ENCODE measurements at places on chromosomes 1 and 21. TPM values are rescaled to one million over a fixed set of nuclear protein-coding genes. Genes with fewer than 3 reads are reported as not detected.
A peak's percentile ranks its signal among the peaks of the same experiment; 100 is the strongest.

FCRL6 gene
- not detected for total RNA-seq

GRCh38 chr21:14403681-14404318, 20.9 kb upstream of the HSPA13 start:
- H3K36me3 ChIP-seq = no peaks in the 10 kb centered on the region
- no peak overlapping the region for H3K4me3 ChIP-seq
- no peaks in the 10 kb centered on the region for H3K27me3 ChIP-seq
- no peak for DNase-seq

DNA sequence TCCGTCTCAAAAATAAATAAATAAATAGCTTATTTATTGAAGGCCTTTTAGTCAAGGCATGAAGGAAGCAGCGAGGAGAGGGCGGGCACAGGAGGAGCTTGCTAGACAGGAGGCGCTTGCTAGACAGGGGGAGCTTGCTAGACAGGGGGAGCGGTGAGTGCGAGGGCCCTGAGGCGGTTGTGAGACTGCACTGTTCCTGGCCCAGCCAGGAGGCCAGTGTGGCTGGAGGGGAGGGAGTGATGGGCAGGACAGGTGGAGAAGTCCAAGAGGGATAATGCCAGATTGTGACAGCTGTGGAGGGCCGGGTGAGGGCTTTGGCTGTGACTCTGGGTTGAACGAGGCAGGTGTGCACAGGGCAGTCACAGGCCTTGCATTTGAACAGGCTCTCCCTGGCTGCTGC, 18.2 kb downstream of the KIF17 start:
- peaks cover 9% of the 10 kb centered on the region for H3K27me3 ChIP-seq
- no peaks in the 10 kb centered on the region for H3K36me3 ChIP-seq
- H3K4me3 ChIP-seq = no peak overlapping the region
- peaks cover 1% of the 10 kb centered on the region for H3K4me1 ChIP-seq
- no peak overlapping the region for H3K27ac ChIP-seq
- no peak for DNase-seq

DNA sequence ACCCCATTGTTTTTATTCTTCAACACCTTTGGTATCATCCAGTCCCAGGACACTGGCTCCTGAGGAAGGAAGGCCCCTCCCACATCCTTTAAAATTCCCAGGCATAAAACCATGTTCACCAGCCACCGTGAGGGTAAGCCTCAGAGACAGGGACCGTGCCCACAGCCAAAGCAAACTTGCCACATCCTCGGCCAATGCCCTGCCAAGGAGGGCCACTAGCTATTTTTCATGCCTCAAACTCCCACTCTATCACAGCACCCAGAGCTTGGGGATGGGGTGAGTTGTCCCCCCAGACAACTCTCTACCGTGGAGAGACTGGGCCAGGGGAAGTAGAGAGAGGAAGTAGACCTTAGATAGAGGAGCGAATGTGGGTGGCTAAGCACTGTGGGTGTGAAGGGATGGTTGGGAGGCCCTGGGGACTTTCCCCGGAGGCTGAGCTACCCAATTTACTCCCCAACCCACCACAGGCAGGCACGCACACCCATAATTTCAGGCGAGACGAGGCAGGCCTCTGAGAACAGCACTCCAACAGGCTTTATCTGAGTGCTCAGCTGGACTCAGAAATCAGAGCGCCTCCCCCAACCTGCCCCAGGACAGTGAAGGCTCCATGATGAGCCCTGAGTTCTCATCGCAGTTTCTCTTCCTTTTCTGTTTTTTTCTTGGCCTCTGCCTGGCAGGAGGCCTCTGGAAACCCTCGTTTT, 15.9 kb upstream of the BTG2 start:
- H3K36me3 ChIP-seq = no peaks in the 10 kb centered on the region
- no peak for DNase-seq
- H3K4me1 ChIP-seq = peaks cover 69% of the 10 kb centered on the region
- peak overlapping the region; percentile 2 for H3K4me3 ChIP-seq
- no peaks in the 10 kb centered on the region for H3K27me3 ChIP-seq

- no peaks in the 10 kb centered on the region for H3K4me1 ChIP-seq
- no peak overlapping the region for H3K4me3 ChIP-seq
- no peaks in the 10 kb centered on the region for H3K36me3 ChIP-seq
These were observed 14.6 kb upstream of the CAMSAP2 start for GRCh38 chr1:200724064-200724463.

GRCh38 chr1:40014812-40015594, 25.5 kb upstream of the CAP1 start:
- DNase-seq = no peak
- no peaks in the 10 kb centered on the region for H3K27me3 ChIP-seq
- no peak overlapping the region for H3K4me3 ChIP-seq
- no peaks in the 10 kb centered on the region for H3K4me1 ChIP-seq

GRCh38 chr1:1975535-1975934, 28.1 kb downstream of the CFAP74 start:
- no peak overlapping the region for H3K4me3 ChIP-seq
- H3K36me3 ChIP-seq = no peaks in the 10 kb centered on the region
- no peak for DNase-seq

SYCP1 gene
- not detected for total RNA-seq

GRCh38 chr1:7070389-7071029, 285.3 kb downstream of the CAMTA1 start:
- peaks cover 5% of the 10 kb centered on the region for H3K4me1 ChIP-seq
- H3K27ac ChIP-seq = no peak overlapping the region
- H3K36me3 ChIP-seq = no peaks in the 10 kb centered on the region
- peaks cover 68% of the 10 kb centered on the region for H3K27me3 ChIP-seq

DNA sequence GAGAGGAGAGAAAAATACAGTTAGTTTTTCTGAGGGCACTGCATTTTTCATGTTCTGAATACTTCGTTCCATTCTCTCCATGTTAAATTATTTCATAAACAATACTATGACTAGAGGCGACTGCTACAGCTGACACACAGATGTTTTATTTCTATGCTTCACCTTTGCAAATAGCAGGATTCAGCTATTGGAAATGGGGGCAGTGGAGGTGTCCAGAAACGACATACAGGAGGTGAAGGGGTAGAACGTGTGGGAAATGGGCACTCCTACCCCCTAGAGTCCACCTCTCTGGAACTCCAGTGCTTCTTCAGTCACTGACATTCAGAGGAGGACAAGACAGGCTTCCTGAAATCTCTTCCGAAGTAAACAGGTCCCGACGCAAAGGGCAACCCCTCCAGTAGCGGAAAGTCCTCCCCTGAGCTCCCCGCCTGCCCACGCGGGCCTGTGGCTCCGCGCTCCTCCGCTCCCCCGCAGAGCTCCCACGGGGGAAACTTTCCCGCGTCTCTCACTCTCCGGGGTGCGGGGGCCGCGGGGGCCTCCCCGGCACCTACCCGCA, 480 bp downstream of the DPYD start:
- no peaks in the 10 kb centered on the region for H3K27me3 ChIP-seq
- no peaks in the 10 kb centered on the region for H3K36me3 ChIP-seq
- H3K4me1 ChIP-seq = peaks cover 23% of the 10 kb centered on the region
- peak overlapping the region; percentile 94 for H3K27ac ChIP-seq

DNA sequence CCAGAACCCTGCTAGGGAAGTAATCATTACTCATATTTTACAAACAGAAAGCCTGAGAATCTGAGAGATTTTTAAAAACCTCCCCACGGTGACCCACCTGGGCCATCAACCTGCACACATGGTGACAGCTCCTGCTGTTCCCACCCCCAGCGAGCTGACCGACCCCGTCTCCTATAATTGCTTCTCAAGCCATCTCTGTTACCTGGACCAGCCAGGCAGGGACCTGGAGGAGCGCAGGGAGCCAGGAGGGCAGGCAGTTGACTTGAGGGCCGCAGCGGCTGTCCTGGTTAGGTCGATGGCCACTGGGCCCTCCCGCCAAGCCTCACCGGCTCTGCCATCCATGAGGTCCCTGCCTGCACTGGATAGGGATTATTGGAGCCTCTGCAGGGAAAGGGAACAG, 7.7 kb downstream of the TFF2 start:
- H3K4me3 ChIP-seq = no peak overlapping the region
- H3K27ac ChIP-seq = no peak overlapping the region
- peaks cover 2% of the 10 kb centered on the region for H3K4me1 ChIP-seq

All from progenitor cell of endocrine pancreas (in vitro differentiated cells).